ENCODE measurements at places on chromosomes 5 and 9. TPM values are rescaled to one million over a fixed set of nuclear protein-coding genes. Genes with fewer than 3 reads are reported as not detected.

ARSK gene
- total RNA-seq, result 5.8 TPM

- peak within 1 kb of the TSS; percentile 41 for H3K4me3 ChIP-seq
- H3K4me1 ChIP-seq, result peaks cover 5% of the 10 kb centered on the region
- no peaks in the 10 kb centered on the region for H3K36me3 ChIP-seq
- peak; percentile 76 for DNase-seq
- no peaks in the 10 kb centered on the region for H3K27me3 ChIP-seq
- H3K27ac ChIP-seq, result no peak within 1 kb of the TSS
Measured at GRCh38 chr5:178590141-178590923, at the start of gene COL23A1. Gene COL23A1, minus strand, starts transcription at chr5:178590393.

TCF7 gene
- 16.1 TPM for total RNA-seq

DNA sequence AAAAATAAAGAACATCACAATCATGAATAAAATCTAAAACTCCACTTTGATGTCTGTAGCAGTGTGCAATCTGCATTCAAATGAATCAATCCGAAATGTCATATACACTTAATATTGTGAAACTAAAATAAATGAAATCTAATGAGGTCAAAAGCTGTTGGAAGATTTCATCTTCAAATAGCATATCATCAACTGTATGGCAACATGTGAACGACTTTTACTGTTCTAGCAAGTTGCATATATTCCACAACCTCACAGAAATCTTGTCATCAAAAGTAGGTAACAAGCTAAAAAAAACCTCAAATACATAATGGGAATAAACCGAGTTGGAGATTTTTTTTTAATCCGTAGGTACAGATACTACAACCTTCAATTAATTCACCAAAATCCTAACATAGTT lies 1.2 kb downstream of the PTBP3 start:
- H3K4me1 ChIP-seq, result peaks cover 8% of the 10 kb centered on the region
- no peaks in the 10 kb centered on the region for H3K27me3 ChIP-seq
- no peak for DNase-seq
- no peaks in the 10 kb centered on the region for H3K36me3 ChIP-seq
- H3K27ac ChIP-seq, result peak overlapping the region; percentile 99
- peak overlapping the region; percentile 100 for H3K4me3 ChIP-seq

SLC34A1 gene
- total RNA-seq, result 0.19 TPM
